ENCODE measurements at places on chromosomes 2 and 18.

DNA sequence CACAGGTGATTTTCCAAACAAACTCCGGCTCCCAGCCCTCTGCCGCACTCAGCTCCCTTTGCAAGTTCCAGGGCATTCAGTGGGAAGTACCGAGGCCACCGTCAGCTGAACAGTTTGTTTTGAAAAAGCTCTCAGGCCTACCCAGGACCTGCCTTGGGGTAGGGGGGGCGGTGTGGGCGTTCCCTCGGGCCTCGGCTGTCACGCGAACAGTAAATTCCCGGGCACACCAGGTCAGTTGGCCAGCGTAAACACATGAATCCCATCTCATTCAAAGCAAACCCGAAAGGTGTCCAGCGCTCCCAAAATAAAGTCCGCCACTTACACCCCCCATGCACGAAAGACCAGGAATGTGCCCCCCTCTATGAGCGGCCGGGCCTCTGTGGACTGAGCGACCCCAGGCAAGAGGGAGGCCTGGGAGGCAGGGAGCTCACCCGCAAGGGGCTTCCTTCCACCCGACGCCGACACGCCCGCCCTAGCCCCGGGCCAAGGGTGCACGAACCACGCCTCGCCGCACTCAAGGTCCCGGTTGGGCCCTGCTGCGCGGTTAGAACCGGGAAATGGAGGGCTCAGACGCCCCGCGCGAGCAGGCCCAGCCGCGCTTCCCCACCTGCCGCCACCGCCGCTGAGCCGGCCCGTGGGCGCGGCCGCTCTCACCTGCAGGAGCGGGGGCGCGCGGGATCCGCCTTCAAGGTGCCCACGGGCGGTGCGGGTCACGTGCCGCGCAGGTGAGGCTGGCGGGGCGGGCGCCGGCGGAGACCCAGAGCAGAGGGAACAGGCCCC, at the start of gene WDSUB1:
TSS of gene WDSUB1 (minus strand) at position 775 of the 780 bp plus-strand sequence. CDS start 3,634 bp downstream, outside the sequence.
- DNase-seq, result peak; percentile 53

DNA sequence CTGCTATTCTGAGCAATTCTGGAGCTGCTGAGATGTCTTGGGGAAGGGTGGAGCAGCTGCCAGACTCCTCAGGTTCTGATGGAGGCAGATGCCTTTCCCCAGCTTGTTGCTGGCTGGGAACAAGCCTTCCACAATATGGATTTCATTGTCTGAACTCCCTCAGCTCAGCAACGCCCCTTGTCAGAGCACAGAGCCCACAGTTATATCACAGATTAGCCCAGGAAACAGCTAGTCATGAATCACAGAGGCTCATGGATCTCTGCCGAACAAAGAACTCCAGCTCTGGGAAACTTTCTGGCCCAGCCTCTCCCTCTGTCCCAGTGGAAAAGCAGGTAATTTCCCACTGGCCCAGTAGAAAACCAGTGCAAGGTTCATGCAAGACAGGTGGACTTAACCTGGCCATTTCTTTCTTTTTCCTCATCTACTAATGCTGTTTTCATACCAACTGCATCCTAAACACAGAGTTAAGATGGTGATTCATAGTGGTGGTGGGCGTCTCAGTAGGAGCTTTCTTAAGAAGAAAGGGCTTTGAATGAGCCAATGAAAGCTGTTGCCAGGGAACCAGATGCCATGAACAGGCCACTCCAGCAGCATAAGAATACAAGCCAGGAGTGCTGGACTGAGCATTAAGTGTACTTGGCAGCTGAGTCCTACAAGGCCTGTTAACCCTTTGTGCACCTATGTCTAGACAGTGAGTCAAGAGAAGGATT, 8.7 kb upstream of the KIAA2012 start:
- DNase-seq, result peak; percentile 100

DNA sequence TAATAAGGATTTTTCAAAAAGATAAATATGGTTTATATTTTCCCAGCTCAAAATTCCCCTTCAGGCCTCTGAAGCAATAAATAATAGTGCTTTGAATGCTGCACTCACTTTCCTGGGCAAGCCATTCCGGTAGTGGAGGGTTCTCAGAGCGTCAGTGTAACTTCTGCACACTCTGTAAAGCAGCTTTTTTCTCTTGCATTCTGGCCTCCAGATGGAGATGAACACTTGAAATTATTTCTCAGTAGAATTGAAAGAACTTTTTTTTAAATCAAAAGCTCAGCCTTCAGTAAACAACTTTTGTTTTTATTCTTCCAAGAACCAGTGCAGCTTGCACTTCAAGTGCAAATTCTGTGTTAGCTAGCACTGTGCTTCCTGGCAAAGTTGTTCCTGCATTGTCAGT, 281.1 kb upstream of the RAB12 start:
- DNase-seq, result no peak

GRCh38 chr2:241441492-241441891, 66.9 kb downstream of the STK25 start:
- no peak for DNase-seq

DNA sequence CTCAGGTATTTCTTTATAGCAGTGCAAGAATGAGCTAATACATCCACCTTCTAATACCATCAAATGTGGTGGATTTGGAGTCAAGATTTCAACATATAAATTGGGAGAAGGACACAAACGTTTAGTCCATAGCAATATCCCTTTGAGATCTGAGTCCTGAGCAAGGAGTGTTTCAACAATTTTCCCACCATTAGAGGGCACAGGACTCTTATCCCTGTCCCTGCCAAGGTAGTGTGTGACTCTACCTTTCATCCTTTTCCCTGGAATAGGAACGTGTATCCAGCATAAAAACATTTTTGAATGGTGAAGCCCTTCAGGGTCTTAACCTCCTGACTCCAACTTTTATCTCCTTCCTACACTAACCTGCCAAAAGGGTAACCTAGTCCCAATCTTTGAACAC, 181.3 kb upstream of the SRD5A2 start:
- no peak for DNase-seq

- peak; percentile 27 for DNase-seq
Observed at GRCh38 chr2:109663721-109664120, 49.6 kb downstream of the SOWAHC start.

DNA sequence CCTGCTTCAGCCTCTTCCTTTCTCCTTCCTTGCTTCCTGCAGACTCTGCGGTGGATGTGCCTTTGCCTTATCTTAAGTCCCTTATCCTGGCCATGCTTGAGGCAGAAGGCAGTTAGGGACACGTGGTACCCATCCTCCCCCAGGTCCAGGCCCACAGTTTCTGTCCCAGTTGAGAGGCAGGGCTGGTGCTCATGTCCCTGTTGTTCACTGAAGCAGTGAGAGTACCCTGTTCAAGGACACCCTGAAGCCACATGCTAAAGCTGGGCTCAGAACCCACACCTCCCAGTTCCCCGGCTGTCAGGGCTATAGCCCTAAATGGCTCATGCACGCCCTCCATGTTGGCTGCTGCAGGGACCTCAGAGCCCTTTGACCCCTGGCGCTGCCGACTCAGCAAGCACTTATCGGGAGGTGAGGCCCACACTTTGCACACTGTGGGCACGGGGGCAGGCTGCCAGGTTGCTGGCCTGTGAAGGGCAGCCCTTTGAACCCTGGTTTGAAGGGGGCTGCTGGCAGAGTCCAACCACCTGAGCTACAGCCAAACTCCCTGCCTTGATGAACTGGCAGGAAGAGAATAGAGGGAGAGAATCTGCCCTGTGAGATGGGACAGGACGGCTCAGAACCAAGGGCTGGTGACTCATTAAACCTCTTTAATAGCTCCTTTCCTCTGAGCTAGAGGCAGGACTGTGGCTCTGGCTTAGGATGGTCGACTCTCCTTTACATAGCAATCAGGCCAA, 6.3 kb downstream of the KHK start:
- DNase-seq, result no peak

GRCh38 chr2:160910681-160911080, 249.5 kb upstream of the TANK start:
- DNase-seq, result peak; percentile 71

GRCh38 chr2:64888591-64889309, 100.4 kb upstream of the SLC1A4 start:
- DNase-seq, result no peak

DNA sequence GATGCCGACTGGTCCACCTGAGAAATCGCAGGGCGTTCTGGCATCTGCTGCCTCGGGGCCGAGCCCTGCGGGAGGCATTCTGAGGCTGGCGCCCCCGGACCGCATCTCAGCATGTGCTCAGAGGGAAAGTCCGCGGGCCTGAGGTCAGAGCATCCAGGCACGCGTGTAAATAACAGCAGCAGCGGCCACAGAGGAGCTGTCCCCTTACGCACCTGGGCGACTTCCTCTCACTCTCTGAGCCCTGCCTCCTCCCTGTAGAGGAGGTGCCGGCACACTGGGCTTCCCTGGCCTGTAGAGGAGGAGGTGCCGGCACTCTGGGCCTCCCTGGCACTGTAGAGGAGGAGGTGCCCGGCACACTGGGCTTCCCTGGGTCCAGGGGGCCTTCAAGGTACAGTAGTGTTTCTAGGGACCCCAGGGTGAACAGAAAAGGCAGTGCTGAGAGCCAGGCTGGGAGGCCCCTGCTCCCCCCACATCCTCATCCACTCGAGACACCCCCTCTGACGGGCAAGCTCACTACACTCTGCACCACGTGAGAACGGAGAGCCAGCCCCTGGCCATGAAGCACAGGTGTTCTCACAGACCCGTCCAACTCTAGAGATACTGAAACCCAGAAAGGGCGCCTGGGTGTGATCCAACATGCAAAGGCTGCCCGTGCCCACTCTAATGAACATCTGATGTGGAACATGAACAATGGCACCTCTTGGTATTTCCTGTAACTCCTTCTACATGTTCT, 263.5 kb downstream of the HDAC4 start:
- no peak for DNase-seq

GRCh38 chr2:43419876-43420275, 176.0 kb downstream of the THADA start:
- DNase-seq, result peak; percentile 59

DNA sequence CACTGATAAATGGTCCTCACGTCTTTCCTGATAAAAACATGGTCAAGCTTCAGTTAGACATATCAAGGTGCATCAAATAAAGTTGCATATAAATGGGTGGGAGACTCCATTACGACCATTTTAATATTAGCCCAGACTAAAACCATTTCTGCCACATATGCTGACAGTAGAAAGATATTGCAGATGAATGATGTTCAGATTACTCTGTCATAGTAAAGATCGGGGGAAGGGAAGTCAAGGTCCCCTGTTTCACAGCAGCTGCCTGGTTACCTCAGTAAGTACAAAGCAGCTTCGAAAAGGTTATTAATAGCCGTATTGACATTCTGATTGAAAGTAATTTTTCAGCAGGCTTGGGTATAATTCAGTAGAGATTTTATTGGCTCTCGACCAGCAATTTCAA, 927.7 kb upstream of the CDH2 start:
- DNase-seq, result no peak

- no peak for DNase-seq
Observed at GRCh38 chr2:222208010-222208690, 90.6 kb downstream of the PAX3 start.

All from retinal pigment epithelial cell (primary cell).